NCI-H446 (cell line): ENCODE measurements at places on chromosomes 6 and 20.

DNA sequence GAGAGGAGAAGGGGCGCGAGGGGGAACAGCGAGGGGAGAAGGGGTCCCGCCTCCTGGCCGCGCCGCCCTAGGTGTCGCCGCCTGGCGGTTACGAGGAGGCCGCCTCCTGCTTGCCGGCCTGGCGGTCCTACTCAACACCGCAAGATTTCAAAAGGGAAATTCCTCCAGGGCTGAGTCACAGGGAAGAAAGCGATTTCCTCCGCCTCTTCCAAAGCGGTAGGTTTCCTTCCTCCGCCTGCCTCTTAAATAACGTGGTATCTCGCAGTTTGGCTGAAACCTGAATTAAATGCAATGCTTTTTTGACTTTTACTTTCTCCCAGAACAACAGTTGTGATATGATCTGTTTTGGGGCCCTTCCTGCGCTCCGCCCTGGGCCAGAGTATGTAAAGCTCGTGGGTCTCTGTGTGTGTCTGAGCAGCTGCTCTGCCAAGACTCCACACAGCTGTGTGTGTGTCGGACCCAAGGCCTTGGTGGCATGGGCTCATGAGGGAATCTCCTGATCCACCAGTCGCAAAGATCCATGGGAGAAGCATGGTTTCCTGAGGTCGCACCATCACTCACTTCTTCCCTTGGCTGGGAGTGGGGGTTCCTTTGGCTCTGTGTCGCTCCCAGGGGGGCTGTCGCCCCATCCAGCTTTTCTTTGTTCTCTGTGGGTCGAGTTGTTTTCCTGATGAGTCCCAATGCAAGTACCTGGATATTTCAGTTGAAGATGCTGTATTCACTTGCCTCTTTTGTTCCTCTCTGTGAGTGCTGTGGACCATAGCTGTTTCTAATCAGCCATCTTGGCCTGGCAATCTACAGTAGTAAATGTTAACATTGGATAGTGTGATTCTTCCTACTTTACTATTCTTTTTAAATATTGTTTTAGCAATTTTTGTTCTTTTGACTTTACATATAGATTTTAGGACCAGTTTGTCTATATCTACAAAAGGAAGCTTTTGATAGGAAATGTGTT is 31.6 kb upstream of the NOTCH4 start:
- DNase-seq: no peak

- DNase-seq: no peak
Measured at GRCh38 chr6:29744131-29744530, 20.9 kb downstream of the HLA-F start.

DNA sequence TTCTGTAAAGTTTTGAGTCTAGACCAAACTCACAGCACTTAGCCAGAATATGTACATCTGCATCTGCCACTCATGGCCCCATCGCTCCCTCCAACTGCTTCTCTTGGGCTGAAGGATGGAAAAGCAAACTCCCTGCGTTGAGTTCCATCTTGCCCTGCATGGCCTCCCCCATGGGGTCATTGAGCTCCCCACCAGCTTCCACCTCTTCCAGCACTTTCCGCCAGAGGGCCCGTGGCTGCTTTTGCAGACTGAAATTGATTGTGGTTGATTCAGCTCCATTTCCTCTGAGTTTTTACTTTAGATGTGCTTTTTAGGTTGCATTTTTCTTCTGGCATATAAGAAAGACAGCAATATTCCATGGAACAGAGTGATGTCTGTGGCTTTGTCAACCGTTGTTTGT is 263.1 kb downstream of the ESR1 start:
- no peak for DNase-seq

DNA sequence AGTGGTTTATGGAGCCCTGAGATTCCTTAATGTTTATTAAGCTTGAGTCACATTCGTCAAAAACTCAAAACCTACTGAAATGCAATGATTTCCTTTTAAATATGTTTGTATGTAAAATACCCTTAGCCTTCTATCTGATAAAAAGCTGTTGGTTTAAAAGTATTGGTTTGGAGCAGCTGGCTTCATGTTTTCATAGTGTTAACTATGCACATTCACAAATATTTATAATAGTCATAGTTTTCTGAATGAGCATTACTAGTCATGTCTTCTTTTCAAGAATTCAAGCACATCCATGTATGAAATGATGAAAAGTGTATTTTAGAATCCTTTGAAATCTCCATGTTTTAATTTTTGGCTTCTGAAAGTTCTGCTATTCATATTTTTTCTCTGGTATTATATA is 558.6 kb downstream of the UTRN start:
- DNase-seq: no peak

DNA sequence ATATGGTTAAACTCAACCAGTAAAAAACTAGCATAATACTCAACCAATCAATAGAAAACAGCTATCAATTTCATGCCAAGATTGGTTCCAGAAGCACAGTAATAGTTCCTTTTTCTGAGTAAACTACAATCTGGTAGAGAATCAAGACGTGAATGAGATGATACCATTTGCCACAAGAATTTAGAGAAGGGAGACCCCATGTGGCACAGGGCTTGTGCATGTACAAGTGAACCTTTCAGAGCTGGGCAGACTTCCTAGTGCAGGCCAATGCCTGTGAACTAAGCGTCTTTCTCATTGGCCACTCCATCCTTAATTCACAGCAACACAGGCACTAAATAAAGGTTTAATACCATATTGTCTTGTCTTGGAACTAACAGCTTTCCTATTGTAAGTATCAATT is 213.5 kb downstream of the RFPL4B start:
- no peak for DNase-seq

DNA sequence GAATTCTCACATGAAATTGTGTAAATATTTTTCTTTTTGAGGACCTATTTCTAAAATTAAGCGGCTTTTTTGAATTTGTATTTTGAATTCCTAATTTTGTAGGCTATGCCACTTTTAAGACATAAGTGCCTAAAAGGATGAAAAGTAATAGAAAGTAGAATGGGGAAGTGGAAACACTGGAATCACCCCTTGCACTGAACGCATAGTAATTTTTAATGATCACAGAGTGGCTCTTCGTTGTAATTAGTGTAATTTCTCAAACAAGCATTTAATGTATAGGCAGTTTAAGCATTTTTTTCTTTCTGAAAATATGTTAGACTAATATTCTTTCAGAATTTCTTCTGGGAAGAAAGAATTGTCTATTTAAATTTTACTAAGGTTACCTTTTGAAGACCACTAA is 73.2 kb downstream of the ARID1B start:
- no peak for DNase-seq

DNA sequence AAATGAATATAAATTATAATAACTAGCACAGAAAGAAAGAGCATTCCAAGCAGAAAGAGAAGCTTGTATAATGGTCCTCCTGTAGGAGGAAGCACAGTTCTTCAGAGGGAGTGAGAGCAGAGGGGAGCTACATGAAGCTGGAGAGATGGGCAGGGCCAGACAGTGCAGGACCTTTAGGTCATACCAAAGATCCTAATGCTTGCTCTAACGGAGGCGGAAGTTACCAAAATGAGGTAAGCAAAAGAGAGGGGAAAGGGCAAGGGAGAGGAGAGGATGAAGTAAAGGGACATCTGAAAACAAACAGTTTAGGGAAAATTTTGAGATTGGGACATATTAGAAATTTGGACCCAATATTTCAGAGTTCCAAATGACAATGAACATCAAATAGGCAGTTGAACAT is 50.2 kb downstream of the HBS1L start:
- no peak for DNase-seq

DNA sequence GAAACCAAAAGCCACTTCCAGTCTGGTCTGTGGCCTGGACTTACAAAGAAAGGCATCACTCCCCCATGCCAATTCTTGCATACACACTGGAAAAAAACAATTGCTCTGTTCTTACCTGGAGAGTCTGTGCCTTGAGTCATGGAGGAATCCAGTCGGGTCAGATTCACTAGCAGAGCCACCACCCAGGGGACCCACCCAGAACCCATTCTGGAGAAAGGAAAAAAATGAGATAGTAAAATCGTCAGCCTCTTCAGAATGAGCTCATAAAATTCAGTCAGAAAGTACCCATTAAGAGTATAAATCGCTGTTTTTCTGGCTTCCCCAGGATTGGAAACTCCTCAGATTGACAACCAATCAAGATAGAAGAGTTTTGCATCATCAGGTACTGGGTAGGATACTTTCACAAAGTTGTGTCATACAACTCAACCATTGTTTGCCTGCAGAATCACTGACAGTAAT is at the start of gene HLA-DOB:
TSS of gene HLA-DOB (minus strand) at position 257 of the 459 bp plus-strand sequence. CDS start at position 206, 51 bp downstream.
- no peak for DNase-seq

GRCh38 chr6:36487698-36488097 is 44.9 kb downstream of the KCTD20 start:
- DNase-seq: no peak

GRCh38 chr6:170461556-170462365 is 91.3 kb downstream of the PSMB1 start:
- DNase-seq: no peak

DNA sequence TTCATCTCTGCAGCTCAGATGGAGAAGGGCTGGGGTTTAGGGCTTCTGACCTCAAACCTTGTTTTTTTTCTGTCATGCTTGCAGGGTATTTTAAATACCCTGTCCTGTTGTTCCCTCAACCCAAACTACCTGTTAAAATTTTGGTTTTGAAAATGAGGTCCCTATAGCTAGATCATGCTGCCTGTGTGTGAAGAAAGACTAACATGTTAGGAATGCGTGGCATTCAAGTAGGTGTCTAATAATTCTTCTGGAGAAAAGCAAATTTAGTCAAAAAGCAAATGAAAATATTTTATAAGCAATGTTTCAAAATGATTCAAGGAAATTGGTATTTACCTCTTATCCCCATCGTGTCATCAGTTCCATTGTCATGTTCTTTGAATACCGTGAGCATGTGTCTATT is 77.2 kb upstream of the C20orf144 start:
- no peak for DNase-seq

- no peak for DNase-seq
Measured at GRCh38 chr20:37365760-37366638, 20.1 kb downstream of the SRC start.

DNA sequence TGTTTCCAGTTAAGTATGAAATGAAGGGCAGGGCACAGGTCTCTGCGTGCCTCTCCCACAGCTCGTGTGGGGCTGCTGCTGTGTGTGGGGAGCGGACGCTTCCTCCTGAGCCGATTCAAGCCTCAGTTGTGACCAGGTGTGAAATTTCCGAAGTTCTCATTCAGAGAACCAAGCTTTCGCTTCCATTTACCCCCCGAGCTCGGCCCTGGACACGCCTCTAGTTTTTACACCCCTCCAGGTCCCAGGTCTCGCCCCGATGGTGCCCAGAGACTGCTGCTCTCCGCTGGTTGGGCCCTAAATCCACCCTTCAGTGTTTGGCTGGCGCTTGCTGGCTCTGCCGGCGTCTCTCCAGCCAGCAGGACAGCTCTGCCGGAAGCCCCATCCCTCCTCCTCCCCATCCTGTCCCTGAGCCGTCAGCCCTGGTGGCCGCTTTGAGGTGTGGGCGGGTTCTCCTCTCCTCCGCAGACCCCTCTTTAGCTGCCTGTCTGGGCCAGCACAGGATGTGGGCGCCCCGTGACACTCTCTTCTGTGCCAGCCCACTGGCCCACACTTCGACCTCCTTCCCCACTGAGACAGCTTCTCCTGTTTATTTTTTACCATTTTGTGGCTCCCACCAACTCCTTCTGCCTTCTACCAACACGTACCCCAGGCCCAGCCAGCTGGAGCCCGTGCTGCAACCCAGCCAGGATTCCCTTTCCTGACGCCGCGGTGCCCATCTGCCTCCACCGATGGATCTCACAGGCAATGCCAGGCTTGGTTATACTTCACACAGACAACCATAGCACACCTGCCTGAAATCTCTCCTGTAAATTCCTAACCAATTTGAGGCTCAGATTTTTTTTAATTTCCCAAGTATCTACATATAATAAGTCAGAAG is 142.8 kb downstream of the DLL1 start:
- no peak for DNase-seq

- no peak for DNase-seq
Measured at GRCh38 chr6:169409742-169410312, 156.2 kb upstream of the THBS2 start.

DNA sequence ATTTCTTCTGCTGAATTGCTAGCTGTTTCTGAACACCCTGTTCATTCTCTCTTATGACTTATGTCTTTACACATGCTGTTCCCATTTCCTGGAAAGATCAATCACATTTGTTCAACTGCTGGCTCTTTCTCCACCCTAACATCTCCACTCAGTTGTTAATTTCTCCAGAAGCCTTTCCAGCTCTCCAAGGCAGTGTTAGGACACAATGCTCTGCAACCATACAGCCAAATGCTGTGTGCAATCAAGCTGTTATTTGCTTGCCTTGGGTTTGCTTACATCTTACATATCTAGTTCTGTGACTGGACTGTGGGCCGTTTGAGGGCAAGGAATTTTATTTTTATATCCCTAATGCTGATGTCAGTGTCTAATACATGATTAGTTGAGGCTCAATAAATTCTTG is 24.2 kb upstream of the CITED2 start:
- DNase-seq: no peak

DNA sequence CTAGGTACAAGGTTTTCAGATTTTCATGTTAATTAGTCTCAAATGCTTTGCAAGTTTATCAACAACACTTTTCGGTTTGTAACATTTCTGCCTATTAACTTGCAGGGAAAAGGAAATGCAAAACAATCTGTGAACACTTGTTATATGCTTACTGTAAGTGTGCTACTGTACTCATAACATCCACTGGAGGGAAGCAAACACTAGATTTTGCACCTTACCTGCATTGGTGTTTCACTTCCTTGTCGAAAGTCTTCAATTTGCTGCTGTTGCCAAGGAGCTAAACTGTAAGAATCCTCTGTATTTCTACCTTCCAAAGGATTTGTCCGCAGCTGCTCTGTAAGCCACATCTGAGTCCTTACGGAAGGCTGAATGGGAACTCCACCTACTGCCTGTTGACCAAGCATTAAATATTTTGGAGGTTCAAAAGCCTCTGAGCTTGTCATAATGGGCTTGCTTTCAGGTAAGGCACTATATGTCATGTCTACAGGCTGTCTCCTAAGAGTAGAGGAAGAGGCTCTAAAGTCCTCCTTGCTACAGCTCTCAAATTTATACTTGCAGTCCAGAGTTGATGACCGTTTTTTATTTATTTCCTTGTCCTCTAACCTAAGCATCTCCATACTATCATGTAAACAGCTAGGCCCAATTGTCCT is 17.3 kb downstream of the PLN start:
- DNase-seq: peak; percentile 49

DNA sequence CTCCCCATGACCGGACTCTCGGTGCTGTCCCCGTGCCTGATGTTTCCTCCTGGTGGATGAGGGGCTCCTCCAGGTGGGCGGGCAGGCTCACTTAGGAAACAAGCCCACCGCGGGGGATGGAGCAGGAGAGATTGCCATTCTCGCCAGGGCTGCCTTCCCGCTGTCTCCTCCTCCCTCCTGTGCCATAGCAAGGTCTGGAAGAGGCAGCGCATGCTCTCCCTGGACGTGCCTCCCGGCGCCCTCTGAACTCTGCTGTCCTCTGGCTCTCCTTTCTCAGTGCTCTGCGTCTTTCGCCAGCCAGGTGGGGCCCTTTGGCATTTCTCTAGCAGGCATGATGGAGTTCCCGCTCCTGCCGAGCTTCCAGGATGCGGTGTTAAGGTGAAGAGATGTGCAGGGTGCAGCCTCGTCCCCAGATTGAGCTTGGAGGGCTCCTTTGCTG is 17.4 kb upstream of the NPEPL1 start:
- no peak for DNase-seq

DNA sequence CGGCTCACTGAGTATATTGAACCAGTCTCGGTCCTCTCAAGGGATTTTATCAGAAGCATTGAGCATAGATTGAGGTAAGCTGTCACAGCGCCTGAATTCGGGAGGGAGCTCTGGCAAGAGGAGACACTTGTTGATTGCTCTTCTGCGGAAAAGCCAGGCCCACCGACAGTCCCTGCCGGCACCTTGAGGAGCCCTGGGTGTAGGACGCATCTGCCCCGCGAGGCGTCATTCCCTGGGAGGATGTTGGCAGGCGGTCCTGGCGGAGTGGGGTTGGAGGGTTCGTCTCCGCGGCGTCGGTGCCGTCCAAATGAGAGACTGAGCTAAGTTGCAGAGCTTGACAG is 843 bp downstream of the FBXO9 start:
- no peak for DNase-seq
